CD4-positive, alpha-beta T cell treated with Interleukin-6 at 100 ng/mL for 8 hours (primary cell): ENCODE measurements at places on chromosomes 7 and 10.
A peak's percentile ranks its signal among the peaks of the same experiment; 100 is the strongest.

GRCh38 chr10:112687647-112688046 lies 240.6 kb downstream of the VTI1A start:
- DNase-seq, result no peak

- peak; percentile 26 for DNase-seq
These were observed 53.3 kb downstream of the DNAJB6 start for GRCh38 chr7:157389951-157390730.

GRCh38 chr7:118858651-118859149 lies 634.2 kb downstream of the ANKRD7 start:
- DNase-seq, result no peak

DNA sequence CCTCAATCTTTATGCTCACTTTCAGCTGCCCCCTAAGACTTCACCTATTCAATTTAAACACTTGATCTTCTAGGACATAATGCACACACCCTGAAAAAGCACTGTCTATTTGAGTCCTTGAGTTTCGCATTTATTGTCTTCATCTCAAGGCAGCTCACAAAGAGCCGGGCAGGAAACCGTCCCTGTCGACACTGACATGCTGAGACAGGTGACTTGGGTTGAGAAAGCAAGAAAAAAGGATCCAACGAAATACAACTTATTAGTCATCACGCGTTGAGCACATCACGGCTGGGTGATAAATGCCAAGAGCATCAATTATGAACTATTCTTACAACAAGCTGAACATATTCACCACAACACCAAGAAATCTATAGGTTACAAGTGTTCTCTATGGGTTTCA lies 91.1 kb downstream of the CALN1 start:
- no peak for DNase-seq

- no peak for DNase-seq
These were observed 100.3 kb upstream of the AGBL3 start for GRCh38 chr7:134885967-134886352.

GRCh38 chr7:133698127-133698526 lies 429.0 kb upstream of the LRGUK start:
- DNase-seq, result no peak

GRCh38 chr10:81213370-81213769 lies 661.6 kb upstream of the NRG3 start:
- DNase-seq, result no peak

GRCh38 chr10:102231357-102232318 lies 5.5 kb downstream of the ELOVL3 start:
- DNase-seq, result peak; percentile 40

DNA sequence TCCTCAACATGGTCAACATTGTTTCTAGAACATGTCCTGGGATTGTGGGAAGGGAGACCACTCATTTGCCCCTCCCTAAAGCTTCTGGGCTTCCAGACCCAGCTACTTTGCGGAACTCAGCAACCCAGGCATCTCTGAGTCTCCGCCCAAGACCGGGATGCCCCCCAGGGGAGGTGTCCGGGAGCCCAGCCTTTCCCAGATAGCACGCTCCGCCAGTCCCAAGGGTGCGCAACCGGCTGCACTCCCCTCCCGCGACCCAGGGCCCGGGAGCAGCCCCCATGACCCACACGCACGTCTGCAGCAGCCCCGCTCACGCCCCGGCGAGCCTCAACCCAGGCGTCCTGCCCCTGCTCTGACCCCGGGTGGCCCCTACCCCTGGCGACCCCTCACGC lies at the start of gene EPO:
EPO (plus strand) TSS at position 190 of the 392 bp plus-strand sequence. CDS start 513 bp downstream, outside the sequence.
- DNase-seq, result no peak

GRCh38 chr7:101428093-101428866 lies 65.6 kb downstream of the COL26A1 start:
- no peak for DNase-seq

DNA sequence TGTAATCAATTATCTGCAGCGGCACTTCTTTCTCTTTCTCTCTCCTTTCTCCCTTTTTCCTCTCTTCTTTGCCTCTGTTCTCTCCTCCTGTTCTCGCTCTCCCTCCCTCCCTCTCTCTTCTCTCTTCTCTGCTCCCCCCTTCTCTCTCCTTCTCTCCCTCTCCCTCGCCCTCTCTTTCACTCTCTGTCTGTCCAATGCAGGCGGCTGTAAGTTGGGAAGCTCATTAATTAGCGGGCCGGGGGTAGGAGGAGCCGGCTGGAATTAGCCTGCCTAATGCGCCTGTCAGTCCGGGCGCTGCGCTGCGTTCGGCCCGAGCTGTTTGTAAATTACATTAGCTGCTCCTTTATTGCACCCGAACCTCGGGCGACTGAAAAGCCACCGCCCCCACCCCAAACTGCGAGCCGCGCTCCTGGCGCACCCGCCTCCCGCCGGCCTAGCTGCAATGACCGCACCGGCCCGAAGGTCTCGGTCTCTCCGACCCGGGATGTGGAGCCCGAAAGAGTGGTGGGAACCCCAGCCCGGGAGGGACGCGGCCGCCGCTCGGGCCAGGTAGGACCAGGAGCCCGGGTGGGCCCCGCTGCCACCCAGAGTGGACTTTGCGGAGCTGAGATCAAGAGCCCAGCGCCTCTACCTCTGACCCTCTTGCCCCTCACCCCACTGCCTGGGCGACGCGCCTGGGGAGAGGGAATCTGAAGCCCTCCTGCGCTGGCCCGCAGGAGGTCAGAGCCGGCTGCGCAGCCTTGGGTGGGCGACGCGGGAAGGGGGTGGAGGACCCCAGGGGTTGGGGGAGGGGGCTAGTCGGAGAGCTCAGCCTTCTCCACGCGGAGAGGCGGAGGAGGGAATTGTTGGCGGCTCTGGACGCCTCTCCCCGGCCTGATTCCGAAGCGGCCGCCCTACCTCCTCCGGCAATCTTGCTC lies at the start of gene LBX1:
LBX1 (minus strand) TSS at position 198 of the 917 bp plus-strand sequence. CDS start 648 bp downstream, outside the sequence.
- DNase-seq, result no peak
